ENCODE measurements at places on chromosomes 13 and 19.

DNA sequence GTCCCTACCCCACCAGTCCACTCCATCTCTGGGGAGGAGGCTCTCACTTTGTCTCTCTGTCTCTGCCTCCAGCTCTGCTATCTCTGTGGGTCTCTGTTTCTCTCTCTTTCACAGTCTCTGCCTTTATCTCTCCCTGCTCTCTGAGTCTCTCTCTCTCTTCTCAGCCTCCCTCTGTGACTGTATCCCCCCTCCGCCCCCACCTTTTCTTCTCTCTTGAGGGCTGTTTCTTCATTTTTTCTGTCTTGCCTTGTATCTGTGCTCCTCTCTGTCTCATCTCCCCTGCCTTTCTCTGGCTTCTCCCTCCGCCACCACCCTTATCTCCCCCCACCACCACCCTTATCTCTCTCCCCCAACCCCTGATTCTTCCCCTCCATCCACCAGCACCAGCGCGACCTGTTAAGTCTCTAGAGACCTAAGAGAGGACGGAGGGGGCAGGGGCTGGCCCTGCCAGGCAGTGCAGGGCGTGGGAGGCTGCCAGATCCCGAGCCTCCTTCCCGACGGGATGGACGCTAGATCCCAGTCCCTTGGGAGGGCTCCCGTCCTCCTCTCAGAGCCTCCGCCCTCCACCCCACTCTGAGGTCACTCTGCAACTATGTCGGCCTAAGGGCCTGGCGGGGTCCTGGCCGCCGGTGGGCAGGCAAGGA, 1.0 kb downstream of the AXL start:
- no peak for DNase-seq

DNA sequence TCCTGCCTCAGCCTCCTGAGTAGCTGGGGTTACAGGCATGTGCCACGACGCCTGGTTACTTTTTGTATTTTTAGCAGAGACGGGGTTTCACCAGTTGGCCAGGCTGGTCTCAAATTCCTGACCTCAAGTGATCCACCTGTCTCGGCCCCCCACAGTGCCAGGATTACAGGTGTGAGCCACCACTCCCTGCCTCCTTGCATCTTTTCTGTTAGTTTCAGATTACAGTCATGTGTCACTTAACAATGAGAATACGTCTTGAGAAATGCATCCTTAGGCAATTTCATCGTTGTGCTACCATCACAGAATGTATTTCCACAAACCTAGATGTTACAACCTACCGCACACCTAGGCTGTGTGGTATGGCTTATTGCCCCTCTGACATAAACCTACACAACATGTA, 180.4 kb downstream of the TM9SF2 start:
- no peak for DNase-seq

DNA sequence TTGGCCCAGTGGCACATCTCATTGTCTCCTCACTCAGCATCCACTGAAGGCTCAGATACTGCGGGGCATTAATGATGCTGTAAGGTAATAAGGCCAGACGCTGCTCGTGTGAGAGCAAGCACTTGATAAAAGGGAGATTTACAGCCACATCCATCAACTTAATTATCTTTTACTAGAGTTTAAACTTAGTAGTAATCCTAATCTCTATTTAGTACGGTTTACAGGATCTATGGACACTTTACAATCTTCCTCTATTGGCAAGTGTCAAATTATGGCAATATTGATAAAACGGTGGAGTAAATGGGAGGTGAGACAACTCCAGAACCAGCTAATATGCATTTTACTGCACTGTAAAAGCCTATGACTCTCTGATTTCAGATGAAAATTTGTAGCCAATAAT, 192.7 kb upstream of the GPR12 start:
- DNase-seq: no peak

DNA sequence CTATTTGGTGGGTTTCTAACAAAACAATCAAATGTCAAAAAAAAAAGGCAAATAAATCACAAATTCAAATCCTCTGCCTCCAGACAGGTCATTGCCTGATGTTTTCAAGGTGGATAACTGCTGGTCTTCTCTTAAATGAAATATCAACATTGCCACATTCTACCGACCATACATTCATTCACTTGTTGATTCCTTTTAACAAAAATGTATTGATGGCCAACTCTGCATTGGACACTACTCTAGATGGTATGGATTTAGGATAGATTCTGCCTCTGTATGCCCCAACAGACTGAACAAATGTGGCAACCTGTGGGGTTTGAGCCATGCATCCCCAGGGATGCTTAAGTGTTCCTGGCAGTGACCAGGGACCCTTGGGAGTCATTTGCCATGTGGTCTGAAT, 87.6 kb upstream of the STK24 start:
- no peak for DNase-seq

GRCh38 chr13:110263888-110264287, 43.1 kb downstream of the COL4A1 start:
- DNase-seq: no peak

DNA sequence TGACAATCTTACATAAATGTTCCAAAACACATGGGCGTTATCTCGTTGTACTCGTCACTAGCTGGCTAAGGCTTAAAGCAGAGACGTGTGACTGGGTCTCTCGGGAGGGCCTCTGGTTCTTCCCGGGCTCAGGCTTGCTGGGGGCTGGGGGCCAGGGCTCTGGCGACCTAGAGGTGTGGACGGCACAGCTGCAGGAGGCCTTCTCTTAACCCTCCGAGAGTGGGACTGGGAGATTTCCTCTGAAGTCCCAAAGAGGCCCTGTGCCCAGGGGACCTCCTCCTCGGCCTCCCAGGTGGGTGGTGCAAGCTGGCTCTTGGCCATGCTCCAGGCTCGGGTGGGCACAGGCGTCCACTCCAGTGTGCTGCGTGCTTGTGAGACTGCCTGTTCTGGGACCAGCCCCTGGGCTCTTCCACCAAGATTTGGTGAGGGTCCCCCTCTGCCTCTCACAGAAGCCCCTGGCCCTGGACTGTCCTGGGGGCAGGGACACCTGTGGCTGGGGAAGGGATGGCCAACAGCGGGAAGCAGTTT, 2.2 kb downstream of the CAPS start:
- DNase-seq: no peak

GRCh38 chr19:55581145-55581822, 636 bp upstream of the ZNF579 start:
- no peak for DNase-seq
